ENCODE measurements at places on chromosomes 1 and 21.

DNA sequence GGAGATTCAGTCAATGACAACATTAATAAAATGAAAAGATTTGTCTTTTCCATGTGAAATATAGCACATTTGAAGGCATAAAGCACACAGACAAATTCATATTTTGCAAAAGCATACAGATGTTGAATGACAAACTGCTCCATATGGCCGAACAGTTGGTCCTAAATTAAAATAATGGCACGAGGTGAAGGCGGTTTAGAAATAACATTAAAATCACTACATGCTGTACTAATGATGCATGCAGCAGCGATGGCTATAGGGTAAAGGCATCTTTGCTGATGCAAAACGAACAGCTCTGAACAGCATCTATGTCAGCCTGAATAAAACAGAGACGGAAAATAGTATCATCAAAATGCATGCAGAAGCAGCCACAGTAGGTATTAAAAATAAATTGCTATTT, 102.6 kb downstream of the TTLL7 start:
- DNase-seq: no peak

DNA sequence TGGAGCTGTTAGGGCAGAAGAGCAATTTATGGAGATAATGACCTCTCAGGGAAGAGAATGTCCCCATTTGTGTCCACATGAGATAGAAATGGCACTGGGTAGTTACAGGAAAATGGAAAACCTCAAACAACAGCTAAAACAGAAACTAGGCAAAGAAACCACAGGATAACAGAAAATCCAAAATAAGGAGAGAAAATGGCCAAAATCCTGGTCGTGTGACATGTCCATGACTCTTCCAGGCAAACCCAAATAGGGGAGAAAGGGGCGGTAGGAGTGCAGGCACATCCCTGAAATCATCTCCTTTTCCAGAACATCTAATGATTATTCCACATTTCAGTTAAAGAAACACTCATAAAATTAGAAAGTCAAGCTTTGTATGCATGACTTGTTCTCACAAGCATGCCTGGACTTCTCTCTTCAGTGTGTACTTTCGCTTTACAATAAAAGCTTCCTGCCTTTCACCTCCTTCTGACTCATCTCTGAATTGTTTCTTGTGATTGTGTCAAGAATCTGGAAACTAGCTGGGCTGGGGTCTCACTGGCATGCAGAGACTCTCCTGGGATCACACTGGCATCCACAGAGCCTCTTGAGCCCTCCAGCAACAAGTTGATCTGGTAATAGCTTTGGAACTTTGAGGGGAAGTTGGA, 171.4 kb upstream of the ZP4 start:
- DNase-seq: no peak

GRCh38 chr1:81340239-81340638, 460.5 kb upstream of the ADGRL2 start:
- DNase-seq: no peak

GRCh38 chr1:40612345-40612831, 53.1 kb downstream of the RIMS3 start:
- peak; percentile 58 for DNase-seq

GRCh38 chr1:35369922-35370671, 101.6 kb downstream of the ZMYM4 start:
- DNase-seq: no peak

GRCh38 chr1:53567450-53567849, 108.3 kb downstream of the DMRTB1 start:
- DNase-seq: no peak

- DNase-seq: no peak
These were observed 23.2 kb downstream of the KANK4 start for GRCh38 chr1:62295921-62296491.

DNA sequence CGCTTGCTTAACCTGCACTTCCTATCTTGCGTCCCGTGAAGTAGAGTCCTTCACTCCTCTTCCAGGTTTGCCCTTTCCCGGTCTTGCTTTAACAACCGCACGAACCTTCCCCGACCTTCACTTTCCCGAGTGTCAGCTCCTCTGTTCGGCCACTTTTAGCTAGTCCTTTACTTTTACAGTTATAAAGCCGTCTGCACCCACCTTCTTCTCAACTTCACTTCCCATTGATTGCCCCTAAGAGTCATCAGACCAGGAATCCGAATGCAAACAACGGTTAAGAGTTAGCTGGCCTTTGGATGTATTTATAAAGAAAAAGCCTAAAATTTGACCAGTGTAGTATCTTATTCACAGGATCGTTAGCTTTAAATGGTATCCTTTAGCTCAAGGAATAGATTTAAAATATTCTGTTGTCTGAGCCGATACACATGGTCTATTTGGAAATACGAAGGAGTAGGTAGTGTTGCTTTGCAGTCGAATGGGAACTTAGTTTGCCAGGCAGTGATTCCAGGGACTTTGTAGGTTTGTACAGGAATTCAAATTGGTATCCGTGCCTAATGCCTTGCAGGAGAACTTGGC, 1.4 kb downstream of the PPP2R5A start:
- no peak for DNase-seq

DNA sequence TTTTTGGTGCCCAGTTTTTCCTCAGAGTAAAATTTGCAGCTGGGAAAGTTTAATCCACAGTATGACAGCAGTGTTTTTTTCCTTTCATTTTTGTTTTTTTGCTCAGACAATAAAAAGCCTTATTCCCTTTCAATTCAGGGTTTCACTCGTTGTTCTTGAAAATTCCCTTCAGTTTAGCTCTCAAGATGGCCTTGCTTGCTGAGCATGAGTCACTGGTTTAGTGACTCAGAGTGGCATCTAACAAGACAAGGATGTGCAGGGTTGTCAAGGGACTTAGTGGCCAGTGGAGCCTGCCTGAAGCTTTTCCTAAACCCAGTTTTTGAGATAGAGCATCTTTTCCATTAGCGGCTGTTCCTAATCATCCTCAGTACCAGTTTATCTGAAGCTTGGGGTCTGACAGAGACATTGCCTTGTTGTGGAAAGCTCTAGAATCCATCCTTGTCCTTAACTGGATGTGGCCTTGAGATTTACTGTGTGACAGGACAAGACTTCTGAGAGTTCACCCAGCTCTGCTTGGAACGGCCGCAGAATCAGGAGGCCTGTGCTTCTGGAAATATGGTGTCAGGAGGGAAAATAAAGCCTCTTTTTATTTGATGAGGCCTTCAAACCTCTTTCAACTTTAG, 48.4 kb upstream of the DNAJC6 start:
- DNase-seq: no peak

DNA sequence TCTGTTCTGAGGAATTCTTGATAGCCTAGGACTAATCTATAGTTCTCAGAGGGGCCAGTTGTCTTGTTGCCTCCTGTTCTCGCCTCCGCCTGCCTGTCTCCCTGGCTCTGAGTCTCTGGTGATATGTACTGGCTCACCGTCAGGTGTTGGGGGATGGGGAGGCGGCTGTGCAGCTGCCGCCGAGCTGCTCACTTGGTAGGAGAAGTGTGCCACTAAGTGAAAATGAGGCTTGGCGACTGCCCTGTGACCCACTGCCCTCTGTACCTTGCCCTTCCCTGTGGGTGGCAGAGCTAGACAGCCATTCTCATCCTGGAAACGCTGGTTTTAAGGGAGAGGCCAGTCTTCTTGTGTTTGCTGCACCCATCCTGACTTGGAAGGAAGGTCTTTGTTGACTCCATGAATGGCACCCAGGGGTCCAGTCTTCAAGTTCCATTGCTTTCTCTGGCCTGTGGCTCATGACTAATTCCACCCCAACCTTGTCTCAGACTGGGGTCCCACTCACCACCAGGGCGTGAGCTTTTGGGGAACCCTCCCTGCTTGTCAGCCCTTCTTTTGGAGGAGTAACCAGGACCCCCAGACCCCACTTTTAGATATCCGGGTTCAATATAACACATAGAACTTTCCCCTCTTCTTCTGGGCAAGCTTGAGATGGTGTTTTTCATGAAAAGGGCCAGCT, 120.6 kb downstream of the CACNA1E start:
- no peak for DNase-seq

DNA sequence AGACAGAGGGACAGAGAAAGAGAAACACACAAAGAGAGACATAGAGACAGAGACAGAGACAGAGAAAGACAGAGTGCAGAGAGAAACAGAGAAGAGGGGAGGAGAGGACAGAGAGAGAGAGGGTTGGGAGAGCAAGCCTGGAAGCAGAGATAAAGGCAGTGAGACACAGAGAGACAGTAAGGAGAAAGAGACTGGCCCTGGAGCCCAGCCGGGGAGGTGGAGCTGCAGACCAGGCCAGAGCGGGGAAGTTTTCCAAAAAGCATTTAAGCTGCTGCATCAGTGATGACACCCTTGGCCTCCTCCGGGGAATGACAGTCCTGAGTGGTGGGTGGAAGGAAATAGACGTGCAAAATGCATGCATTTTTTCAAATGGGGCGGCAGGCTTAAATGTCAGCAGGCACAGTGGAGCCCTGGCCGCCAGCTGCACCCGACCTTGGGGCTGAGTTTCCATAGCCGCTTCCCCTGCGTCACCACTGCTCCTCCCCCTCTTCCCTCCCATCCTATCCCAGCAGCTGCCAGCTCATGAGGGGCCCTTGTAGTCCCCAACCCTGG, 95.4 kb upstream of the KLHDC7A start:
- DNase-seq: no peak

- no peak for DNase-seq
These were observed 45.9 kb downstream of the CAMSAP2 start for GRCh38 chr1:200784576-200784975.

DNA sequence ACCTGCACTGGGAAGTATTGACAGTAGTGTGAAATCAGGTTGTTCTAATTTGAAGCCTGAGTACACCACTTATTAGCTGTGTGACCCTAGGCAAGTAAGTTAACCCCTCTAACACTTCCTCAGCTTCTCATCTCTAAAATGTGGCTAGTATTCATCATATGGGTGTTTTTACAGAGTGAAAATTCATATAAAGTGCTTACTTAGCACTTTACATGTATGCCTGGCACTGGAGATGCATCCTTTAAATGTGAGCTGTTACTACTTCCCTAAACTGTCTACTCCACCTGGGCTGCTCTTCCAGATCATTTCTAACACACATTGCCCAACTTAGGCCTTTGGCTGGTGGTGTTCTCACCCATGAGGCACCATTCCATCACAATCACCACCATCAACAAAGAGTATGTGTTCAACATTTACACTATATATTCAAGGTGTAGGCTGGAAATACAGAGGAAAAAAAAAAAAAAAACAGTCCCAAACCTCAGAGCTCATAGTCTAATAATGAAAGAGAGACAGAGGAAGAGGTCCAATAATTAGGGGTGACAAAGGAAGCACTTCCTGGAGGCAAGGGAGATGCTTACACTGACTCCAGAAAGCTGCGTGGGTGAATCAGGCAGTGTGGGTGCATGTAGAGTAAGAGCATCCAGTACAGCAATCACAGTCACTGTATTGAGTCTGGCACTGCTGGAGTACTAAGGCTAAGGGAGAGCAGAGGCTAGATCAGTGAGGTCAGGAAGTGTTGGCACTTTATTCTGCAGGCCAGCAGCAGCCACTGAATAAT, 3.6 kb downstream of the STX6 start:
- DNase-seq: no peak

DNA sequence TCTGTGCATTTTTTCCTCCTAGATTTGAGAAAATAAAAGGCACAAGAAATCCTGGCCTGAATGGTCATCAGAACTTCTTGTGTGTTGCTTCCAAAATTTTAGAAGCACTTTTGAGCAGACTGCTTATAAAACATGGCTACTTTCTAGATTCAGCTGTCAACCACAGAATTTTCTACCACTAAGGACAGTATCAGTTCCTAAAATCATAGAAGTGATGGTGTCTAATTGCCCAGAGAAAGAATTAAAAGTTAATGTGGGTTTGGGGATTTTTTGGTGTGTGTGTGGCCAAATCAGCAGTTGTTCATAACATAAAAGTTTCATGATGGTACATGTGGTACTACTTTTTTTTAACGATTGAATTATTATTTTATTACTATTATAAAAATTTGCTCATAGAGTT, 171.4 kb upstream of the SNX7 start:
- no peak for DNase-seq

DNA sequence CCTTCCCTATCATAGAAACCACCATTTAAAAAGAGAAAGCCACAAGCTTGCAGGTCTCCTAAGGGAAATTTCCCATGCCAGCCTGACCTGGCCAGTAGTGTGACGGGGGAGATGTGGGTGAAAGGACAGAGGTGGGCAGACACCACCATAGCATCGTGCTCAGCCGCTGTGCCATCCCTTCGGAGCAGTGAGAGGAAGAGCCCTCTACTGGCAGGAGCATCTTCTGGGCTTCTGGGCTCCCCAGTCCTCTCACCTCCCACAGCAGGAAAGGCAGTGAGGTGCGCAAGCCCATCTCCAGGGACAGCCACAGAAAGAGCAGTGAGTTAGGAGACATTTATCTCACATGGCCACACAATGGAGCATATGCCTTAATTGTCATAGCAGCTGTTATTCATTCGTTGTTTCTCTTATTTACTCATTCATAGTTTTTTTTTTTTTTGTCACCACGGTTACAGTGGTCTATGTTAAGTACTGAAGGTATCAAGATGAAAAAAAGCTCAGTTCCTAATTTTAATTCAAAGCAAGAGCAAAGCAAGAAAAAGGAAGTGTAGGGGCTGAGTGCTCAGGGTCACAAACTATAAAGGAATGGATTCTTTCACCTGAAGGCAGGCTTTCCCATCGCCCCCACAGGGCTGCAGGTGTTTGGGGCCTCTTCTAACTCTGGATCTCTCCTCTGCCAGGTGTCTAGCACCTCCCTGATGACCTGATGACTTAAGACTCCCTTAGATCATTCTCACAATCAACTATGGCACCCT, 48.8 kb upstream of the CAMK1G start:
- DNase-seq: no peak

DNA sequence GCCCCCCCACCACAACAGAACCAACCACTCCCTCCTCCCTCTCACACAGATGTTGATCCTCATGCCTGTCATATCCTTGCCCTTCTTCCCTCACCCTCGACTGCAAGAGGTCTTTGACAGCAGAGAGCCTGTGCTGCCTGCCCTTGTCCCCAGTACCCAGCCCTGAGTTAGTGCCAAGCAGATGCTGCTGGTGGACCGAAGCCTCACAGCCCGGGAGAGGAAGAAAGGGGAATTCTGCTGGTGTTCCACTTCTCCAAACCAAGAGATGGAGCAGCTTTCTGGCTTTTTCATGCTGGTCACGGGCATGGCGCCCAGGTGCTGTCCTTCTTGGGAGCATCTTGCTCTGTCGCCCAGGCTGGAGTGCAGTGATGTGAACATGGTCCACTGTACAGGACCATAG, 69.1 kb downstream of the SLC66A1 start:
- no peak for DNase-seq

GRCh38 chr21:42401154-42401553, 2.5 kb upstream of the UBASH3A start:
- no peak for DNase-seq

DNA sequence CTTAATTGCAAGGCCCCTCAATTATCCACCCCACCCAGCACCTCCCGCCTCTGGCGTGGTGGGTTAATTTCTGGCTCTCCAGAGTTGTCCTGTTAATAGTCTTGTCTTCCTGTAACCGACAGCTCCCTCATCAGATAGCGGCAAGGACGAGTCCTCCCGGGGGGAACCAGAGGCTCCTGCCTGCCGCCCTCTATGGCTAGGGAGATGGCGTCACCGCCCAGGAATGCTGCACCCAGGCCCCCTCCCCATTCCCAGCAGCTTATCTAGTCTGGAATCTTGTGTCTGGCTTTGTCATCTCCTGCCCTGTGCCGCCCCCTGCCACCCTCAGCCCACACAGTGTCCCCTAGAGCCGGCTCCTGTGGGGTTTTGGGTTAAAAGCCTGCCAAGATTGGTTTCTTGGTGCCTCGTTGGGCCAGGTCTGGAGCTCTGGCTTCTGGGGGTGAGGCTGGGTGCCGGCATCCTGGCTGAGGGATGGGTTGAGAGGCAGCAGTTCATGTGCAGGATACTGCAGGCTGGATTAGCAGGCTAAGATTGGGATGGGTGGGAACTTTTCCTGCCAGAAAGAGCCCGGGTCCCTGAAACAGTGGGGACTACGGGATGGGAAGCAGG, 48.8 kb downstream of the EDN2 start:
- no peak for DNase-seq
